GM12878 (cell line): ENCODE measurements at places on chromosomes 3 and 15.

DNA sequence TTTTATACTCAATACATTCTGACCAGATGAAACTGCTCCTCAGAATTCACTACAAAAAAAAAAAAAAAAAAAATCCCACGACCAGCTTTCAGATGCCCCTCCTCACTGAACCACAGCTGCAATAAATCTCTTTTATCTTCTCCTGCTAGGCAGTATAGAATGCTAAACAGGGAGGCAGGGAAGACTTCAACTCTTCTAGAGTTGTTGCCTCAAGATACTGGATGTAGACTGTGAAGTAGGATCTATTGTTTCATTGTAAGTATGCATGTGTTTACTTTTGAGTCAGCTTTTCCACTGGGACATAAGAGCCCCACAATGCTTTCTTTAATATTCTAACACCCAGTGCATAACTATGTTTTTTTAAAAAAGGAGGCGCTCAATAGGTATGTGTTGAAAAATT is 401.4 kb downstream of the TBL1XR1 start:
- no peak for DNase-seq

GRCh38 chr15:81950841-81951414 is 94.9 kb downstream of the MEX3B start:
- DNase-seq: no peak

- DNase-seq: no peak
Measured at GRCh38 chr3:177710506-177710905, 513.2 kb upstream of the TBL1XR1 start.

DNA sequence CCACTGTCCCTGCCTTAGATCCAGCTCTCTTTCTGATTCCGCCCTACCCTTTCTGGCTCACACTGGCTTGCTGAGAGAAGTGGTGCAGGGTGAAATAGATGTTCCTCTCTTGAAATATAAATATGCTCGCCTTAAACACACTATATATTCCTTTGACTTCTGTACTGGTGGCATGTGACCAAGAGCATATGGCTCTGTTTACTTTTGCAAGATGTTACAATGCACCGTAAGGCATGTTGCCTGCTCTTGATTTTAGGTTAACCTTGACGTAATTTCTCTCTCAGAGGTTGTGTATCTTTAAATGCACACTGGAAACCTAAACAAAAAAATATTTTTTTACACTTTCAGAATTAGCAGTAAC is 749 bp downstream of the RSRC1 start:
- no peak for DNase-seq

DNA sequence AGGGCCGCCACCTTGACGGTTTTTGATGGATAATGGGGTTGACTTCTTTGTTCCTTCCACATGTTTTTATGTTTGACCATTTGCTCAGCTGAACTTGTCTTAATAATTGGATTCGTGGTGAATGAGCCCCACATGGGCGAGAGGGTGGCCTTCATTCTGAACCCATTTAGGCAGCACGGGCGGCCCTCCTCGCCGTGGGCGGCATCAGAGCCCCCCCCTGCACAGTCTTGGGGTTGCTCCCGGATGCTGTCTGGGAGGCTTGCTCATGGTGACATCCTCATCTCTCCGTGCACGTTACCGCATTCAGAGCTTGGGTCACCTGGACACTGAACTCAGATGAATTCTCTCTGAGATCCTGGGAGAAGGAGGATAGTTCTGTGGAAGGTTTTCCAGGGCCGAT is 172.3 kb upstream of the OSBPL11 start:
- no peak for DNase-seq

DNA sequence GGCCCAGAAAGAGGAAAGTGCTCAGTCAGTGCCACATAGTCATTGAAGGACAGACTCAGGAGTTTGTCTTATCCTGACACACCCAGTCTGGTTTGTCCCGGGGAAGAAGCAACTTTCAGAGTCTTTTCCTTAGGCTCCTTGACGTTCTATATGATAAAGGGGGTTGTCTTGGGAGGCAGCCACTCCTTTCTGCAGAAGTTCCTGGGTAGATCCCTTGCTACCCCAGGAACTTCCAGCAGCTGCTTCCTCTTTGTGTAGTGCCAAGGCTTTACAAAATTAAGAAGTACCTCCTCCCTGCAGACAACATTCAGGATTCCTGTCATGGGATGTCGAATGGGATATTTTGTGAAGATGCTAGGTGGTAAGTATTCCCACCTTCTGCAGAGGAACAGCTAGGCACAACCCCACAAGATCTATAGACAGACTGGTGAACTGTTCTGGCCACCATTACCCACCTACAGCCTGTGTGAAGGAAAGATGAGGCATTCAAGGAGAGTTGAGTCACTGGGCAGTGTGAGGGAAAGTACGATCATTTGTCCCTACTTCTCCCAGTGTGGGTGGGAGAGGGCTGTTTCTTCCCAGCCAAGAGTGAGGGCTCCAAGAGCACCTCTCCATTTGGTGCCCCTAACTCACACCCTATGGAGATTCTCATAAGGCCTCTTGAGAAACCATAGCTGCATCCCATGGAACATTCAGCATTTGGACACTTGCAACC is 11.3 kb downstream of the TMEM266 start:
- no peak for DNase-seq

DNA sequence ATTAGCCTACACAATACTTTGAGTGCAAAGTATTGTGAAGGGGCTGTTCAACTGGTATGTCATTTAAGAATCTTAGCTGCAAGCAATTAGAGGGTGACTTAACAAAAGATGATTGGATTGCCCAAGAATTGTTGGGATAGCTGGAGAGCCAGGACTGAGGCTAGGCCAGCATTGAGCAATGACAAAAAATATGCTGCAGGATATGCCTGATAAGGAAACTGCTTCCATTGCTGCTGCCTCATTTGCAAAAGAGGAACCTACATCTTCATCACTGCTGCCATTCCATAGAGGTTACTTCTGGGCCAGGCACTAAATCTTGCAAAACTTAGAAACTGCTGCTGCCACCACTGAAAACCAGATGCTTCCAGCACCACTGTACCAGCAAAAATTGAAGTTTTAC is 108.0 kb upstream of the TBC1D5 start:
- DNase-seq: no peak

DNA sequence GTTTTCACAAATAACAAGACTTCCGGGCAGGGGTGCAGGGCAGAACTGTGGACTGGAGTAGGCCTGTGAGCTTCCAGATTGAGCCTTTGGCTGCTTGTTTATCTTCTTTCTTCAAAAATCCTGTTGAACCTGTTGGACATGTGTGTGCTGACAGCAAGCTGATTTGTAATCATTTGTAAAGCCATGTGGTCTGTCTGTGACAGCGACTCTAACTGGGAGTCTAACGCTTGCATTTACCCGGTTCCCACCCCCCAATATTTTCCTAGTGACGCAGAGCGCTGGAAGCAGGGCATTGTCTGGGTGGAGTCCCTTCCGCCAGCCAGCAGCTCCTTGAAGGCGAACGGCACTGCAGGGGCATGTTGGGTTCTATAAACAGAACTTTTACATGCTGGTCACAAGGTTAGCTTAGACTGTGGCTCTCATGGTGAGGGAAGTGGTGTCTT is 85.7 kb upstream of the MYZAP start:
- DNase-seq: no peak

GRCh38 chr3:126550488-126551051 is 8.2 kb downstream of the C3orf22 start:
- DNase-seq: no peak

DNA sequence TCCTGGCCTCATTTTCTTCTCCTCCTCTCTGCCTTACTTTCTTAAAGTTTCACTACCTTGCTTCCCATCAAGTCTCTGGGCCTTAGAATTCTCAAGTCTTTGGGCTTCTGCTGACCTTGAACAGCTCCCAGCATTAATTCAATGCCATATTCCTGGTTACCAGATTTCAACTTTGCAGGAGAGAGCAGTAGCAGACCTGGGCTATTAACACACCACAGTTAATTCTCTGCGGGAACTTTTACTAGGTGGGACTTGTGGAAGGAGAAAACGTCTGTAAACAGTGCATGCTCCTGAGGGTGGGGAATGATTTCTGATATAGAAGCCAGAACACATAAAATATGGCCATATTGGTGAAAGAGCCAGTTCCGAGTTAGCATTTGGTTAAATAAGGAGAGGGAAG is 214.6 kb downstream of the MEIS2 start:
- DNase-seq: no peak

DNA sequence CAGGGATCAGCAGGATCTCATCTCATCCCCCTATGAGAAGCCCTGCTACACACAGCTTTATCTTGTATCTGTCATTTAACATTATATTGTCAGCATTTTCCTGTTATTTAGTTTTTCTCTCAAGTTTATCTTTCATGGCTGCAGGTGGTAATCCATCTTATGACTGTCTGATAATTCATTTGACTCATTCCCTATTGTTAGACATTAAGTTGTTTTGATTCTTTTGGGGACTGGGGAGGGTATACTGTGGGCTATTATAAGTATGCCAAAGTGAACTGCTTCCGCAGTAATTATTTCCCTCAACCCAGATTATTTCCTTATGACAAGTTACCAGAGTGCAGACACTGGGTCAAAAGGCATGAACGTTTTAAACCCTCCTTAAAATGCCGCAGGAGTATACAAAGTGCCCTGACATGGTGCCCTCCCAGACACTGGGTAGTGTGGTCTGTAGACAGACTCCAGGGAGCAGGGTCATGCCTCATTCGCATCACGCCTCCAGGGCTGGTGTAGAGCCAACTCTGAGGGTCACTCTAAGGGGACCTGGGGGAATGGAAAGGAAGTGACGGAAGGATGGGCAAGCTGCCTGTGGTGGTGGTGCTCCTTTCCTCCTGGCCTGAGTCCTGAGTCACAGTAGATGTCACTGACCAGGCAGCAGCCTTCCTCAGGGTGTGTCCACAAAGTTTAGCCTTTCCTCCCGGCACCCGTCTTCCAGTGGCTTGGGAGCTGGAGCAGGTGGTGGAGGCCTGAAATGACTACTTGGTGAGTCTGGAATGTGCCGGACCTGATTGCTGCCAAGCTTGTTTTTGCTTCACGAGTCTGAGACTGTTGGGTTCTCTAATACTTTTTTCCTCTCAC is 11.6 kb downstream of the GPR160 start:
- DNase-seq: no peak

DNA sequence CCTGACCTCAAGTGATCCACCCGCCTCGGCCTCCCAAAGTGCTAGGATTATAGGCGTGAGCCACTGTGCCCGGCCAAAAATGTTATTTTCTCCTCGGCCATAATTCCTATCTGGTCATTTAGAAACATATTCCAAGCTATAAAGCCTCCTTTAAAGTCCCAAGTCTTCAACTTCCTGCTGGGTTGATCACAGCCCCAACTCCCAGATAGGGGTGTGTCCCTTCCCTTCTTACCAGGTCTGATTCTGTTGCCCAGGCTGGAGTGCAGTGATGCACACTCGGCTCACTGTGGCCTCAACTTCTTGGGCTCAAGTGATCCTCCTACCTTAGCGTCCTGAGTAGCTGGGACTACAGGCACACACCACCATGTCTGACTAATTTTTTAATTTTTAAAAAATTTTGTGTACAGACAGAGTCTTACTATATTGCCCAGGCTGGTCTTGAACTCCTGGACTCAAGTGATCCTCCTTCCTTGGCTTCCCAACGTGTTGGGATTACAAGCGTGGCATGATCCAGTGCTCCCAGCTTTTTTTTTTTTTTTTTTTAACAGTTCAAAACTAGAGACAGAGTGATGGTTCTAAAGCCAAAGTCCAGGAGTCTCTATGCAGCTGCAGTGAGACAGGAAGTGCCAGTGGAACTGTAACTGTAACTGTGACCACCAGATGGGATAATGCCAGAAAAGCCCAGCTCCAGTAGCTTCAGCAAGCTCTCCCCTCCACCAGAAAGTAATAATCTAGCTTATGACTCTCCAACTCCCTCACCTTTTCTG is 8.2 kb upstream of the PRKAR2A start:
- DNase-seq: no peak

DNA sequence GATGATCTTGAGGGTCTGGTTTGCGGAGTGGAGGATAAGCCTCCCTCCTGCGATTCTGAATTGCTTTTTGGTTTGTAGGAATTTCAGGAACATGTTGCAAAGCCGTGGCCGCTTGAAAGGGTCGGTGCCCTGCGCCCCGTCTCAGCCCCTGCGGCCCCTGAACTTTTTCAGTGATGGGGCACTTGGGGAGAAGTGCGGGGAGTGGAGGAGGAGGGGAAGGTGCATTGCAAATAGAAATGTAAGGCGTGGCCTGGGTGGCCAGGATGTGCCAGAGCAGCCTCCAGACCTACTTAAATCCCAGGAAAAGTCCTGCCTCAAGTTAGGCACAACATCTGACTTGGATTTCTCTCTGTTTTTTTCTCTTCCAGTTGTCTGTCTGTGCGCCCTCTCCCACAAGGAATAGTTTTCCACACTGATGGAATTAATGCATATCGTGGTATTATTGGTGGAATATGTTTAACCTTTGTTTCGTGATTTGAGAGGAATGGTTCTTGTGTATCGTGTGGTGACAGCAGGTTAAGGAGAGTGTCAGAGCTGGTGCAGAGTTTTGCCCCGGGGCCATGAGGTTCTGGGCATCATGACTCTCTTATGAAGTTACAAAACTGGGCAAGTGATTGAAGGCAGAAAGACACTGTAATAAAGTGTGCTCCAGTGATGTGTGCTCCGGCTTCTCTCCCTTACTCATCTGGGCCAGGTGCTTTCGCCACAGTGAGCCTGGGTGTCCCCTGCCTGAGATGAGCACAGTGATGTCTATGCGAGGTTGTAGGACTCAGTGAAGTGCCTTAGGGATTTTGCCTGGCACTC is 153.8 kb downstream of the PGPEP1L start:
- no peak for DNase-seq

DNA sequence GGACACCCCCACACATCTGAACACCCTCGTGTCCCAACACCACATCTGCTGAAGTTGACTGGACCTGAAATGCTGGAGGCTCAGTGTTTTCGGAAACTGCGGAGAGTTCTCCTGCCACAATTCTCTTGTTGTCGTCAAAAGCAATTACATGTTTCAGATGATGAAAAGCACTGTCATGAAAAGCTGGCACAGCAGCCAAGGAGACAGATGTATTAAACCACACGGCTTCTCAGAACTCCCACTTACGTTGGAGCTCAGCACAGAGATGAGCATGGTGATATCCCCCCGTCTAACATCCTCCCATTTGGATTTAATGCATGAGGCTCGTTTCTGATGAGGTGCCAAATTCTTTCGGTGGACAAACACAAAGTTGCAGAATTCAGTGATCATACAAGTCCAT is 180.1 kb downstream of the RORA start:
- DNase-seq: no peak

GRCh38 chr3:2423143-2423542 is 324.5 kb downstream of the CNTN4 start:
- DNase-seq: no peak

- no peak for DNase-seq
Measured at GRCh38 chr3:121677141-121677540, 16.4 kb upstream of the HCLS1 start.

GRCh38 chr3:159867372-159867771 is 121.3 kb upstream of the IL12A start:
- DNase-seq: no peak

GRCh38 chr3:62795978-62796657 is 79.1 kb downstream of the CADPS start:
- no peak for DNase-seq

- no peak for DNase-seq
Measured at GRCh38 chr3:43238801-43239200, 47.5 kb upstream of the SNRK start.

- no peak for DNase-seq
Measured at GRCh38 chr15:79957741-79958140, 13.3 kb downstream of the BCL2A1 start.

GRCh38 chr3:169512991-169513390 is 150.5 kb downstream of the MECOM start:
- no peak for DNase-seq
